ENCODE measurements at places on chromosomes 3 and 15. TPM values are rescaled to one million over a fixed set of nuclear protein-coding genes. Genes with fewer than 3 reads are reported as not detected.

Gene SELENOK
- 54.6 TPM for total RNA-seq

Gene ANKRD63
- total RNA-seq = not detected

Gene PAQR9
- total RNA-seq = 0.13 TPM

Gene GNAT1
- total RNA-seq = not detected

Gene TLR9
- total RNA-seq = 1.1 TPM

Gene C3orf20
- 0.18 TPM for total RNA-seq

Gene CCR3
- total RNA-seq = not detected

Gene ABI3BP
- 369 TPM for total RNA-seq

Gene GOLGA6L9
- 3.2 TPM for total RNA-seq

Gene CSPG5
- total RNA-seq = 0.67 TPM

Gene C3orf49
- not detected for total RNA-seq

Gene CCR8
- not detected for total RNA-seq

Gene PLSCR5
- total RNA-seq = not detected

Gene PEX5L
- total RNA-seq = 70.6 TPM

Gene GPR62
- total RNA-seq = 0.13 TPM

Gene GSK3B
- 33.6 TPM for total RNA-seq

Data from sciatic nerve (tissue), 2 donors.